ENCODE measurements at places on chromosomes 12 and 14.

DNA sequence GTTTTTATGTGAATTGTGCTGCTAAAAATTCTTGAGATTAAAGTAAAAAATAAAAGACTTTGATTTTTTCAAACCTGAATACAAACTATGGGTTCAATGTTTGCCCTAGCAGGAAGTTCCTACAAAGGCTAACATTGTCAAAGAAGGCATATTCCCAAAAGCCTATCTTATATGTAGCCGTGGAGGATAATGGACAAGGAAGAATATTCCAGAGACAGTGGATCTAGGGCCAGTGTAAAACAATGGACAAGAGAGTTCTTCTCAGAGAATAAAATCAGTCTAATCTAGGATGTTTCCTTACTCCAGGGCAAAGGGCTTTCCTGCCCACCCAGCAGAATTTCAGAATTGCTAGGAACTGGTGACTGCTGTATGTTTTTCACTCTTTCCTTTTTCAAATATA, 359.2 kb upstream of the ATP2B1 start:
- no peak for DNase-seq

DNA sequence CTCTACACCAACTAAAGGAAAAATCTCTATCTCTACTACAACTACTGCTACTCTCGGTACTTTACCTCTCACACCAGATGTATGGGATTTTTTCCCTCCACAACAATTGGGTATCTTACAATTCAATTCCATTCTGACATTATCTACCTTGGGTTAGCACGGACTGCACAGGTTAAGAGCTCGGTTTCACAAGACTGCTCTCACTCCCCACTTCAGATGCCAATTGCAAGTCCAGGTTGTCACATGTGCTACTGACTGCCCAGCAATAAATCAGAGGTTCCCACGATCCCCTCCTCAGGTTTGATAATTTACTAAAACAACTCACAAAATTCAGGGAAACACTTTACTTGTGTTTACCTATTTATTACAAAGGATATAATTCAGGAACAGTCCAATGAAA, 58.0 kb downstream of the OVCH1 start:
- DNase-seq, result peak; percentile 52

DNA sequence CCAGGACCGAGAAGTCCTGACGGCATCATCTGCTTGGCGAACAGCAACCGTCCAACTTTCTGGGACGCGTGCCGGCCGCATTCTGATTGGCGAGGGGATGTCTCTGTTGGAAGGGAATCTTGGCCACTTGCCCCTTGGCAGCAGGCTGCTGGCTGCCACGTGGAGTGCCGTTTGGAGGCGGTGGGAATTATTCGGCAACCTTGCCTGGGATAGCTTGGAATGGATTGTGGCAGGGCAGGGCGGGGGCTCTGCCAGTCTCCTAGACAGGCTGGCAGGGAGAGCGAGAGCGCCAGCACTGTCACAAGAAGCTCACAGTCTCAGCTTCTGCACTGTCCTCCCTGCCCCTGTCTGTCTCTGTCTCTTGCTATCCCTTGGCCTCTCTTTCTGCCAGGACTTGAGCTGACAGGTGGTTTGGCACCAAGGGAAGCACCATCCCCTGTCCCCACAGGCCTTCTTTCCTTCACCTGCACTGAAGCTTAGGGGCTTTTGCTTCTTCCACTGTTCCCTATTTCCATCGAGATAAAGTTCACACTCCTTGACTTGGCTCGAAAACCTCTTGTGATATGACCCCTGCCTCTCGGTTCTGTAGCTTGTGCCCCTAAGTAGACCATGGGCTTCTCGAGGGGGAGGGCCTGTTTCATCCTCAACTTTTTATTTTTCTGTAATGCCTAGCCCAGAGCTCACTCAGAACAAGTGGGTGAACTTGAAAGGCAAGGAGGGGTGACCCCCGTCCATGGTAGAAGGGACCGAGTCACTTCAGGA, 201.9 kb downstream of the PHETA1 start:
- peak; percentile 83 for DNase-seq

DNA sequence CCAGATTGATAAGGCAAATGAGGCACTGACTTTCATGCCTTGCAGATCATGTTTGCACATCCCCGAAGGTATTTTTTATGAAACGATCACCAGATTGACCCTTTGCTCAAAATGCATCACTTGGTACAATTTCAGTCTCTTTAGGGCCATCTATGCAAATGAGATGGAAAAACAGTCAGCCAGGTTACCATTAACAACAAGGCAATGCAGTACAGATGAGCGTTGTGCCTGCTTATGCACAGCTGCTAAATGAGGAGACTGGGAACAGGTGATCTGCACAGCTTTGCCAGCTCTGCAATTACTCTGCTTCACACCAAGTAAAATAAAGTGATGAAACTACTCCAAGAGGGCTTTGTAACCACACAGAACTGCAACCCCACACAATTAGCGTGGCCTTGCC, 26.1 kb upstream of the PLEKHG7 start:
- DNase-seq, result no peak
